EL (cell line): ENCODE measurements at places on chromosomes 4 and X.

DNA sequence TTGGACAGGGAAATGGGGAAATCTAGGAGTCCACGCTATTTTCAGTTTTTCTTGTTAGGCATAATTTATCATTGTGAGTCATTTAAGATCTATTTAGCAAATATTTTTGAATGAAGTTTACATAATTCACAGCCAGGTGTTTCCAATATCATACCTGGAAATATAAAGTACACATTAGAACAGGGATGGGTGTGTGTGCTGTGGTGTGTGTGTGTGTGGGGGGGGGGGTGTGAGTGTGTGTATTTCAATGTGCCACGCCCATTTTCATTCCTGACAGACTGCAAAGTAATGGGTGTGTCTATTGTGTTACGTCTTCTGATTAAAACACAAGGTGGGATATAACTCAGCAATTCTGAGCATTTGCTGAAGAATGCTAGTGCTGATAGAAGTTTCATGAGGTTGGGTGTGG lies 33.2 kb downstream of the ARHGAP10 start:
- DNase-seq = no peak

DNA sequence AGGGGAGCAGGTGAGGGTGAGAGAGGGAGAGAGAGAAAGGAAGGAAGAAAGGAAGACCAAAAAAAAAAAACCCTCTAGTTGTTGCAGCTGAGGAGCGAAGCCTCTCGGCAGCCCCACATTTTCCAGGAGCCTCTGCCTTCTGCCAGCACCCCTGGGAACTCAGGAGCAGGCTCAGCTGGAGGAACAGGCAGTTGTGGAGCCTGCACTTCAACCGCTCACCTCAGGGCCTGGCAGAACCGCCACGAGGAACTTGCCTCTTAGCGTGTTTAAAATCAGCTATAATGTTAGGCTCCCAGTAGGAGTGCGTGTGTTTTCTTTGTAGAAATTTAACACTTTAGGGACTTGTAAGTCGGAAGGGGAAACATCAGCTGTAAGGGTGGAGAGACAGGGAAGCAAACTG lies 65.7 kb downstream of the SEL1L3 start:
- no peak for DNase-seq

- no peak for DNase-seq
These were observed 3.2 kb downstream of the TIGD4 start for GRCh38 chr4:152776352-152776751.

GRCh38 chr4:41213625-41214135 lies 662 bp downstream of the APBB2 start:
- DNase-seq = peak; percentile 30

GRCh38 chrX:35444671-35445355 lies 353.3 kb upstream of the MAGEB16 start:
- no peak for DNase-seq

GRCh38 chr4:147134536-147135210 lies 189.0 kb upstream of the TTC29 start:
- no peak for DNase-seq

- DNase-seq = peak; percentile 52
These were observed 48.2 kb upstream of the H2AZ1 start for GRCh38 chr4:99998062-99998867.

GRCh38 chrX:39253551-39253950 lies 452.3 kb downstream of the MID1IP1 start:
- DNase-seq = peak; percentile 0

- peak; percentile 48 for DNase-seq
These were observed 201.9 kb upstream of the AGTR2 start for GRCh38 chrX:115968436-115969252.

GRCh38 chr4:24076811-24077210 lies 187.0 kb upstream of the PPARGC1A start:
- no peak for DNase-seq

DNA sequence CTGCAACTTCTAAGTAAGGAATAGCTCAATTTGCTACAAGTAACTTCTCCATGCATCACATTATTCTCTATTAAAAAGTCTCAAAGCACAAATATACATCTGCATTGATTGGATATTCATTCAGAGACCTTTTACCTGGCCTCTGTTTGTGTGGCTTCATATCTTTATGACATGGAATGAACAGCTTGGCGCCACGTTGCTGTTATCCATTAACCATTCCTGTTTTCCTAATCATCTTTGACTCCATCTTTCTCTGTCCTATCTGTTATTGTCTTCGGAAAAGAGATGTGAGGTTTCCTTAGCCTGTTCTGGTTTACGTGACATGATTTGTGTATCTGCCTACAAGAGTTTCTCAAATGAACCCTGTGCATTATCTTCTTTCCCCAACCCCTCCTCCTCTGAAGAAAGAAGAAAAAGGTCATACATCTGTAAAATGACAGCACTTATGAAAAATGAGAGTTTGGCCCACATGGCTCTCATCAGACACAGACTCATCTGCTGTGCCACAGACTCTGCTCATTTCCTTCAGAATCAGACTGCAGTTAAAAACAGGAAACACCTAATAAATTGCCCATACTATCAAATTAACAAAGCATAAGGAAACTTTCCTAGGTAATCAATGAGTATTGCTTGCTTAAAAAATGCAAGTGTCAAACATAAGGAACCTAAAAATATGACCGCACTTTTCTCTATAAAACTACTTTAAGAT lies 347.6 kb upstream of the FAM241A start:
- DNase-seq = no peak

- DNase-seq = no peak
These were observed 83.4 kb downstream of the SHISA3 start for GRCh38 chr4:42480717-42481116.

DNA sequence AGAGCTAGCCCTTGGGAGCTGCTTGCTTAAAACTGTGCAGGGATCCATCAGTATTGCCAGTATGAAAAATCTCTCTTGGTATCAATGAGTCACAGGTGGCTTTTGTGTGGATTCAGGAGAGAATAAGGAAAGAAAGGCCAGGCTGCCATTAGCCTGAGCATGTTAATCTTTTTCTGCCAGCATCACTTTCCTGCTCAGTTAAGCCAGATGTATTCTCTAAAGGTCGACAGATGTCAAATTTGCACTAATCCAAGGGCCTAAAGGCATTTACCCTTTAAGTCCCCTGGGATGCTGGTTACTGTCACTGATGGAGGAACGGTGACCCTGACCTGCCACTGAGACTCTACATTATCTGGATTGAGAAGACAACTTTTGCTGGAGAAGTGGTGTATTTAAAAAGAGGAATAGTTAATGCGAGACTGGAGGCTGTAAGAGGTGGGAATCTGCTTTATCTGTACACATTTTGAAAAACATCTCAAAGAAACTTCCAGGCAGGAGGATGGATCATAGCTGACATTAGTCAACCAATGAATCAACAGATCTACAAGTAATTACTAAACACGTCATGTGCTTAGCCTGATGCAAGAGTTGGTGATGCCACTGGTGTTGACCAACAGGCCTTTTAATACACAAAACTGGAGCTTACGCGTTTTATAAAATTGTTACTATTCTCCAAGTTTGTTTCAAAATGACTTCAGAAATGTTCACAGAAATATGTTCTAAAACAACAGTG lies 241.4 kb upstream of the ANXA3 start:
- no peak for DNase-seq

GRCh38 chrX:15719324-15719968 lies 18.6 kb upstream of the CA5B start:
- DNase-seq = no peak

- no peak for DNase-seq
These were observed 25.8 kb downstream of the EXOC1 start for GRCh38 chr4:55879224-55879623.

DNA sequence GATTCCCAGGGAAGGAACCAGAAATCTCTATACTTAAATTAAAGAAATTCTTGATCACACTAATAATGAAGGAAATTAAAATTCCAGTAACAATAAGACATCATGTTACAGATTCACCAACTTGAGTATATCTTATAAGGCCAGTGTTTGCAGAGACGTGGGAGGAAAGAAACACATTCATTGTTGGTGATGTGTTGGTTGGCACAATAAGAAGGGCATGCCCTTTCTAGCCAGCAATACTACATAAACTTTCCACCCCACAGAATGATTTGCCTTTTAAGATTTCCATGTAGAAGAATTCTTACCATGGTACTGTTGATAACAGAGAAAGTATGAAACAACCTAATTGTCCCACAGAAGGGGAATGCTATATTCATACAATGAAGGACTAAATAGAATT lies 581.5 kb downstream of the STIM2 start:
- no peak for DNase-seq

DNA sequence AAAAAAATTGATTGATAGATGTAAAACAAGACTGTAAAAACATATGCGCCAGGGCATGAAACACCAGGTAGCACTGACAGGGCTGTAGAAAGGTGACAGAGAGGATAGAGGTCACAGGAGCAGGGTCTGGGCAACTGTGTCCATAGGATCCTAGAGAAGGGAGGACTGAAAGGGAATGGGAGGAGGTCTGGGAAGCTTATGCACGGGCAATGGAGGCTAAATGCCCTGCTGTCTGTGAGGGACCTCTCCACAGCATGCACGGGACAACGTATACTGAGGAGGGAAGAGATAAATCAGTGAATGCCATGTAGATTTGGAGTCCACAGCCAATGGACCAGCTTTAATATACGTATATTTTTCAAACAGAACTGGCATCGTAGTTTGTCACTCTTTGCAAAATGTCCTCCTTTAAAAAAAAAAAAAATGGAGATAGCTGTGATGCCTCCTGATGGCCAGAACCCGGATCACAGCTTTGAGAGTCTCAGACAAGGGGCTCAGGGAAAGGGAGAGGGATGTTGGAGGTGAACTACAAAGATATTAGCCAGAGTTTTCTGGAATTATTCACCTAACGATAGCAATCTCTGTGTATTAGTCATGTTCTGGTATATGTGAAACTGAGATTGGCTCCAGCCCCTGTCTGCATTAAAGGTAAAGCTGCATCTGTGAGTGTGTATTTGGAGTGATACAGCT lies 16.0 kb downstream of the RAB40A start:
- DNase-seq = peak; percentile 33

- DNase-seq = no peak
These were observed 38.7 kb upstream of the SH3RF1 start for GRCh38 chr4:169309326-169309967.

GRCh38 chr4:11710453-11711093 lies 281.9 kb upstream of the HS3ST1 start:
- DNase-seq = no peak

DNA sequence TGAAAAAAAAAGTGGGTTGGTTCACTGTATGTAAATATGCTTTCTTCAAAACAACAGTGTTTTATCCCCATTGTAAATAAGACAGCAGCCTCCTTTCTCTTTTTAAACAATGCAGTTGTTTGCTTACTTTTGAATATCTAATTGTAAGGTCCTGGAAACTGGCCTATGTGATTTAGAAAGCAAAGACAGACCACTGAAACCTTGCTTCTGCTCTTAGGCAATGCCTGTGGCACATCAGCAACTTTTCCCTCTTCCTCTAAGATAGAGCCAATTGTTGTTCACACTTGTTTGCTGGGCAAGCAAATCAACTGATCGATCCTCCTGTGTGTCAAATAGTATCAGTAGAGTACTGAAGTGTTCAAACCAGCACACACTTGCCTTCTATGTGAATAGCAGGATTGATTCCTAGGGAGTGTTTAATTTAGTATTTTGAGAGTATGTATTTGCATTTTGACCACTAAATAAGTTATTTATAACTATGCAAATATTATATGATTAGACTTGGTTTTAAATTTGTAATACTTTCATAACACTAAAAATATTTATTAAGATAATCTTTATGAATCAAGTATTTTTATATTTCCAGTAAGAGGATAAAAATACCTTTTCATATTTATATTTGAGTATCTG lies 55.4 kb upstream of the GRPR start:
- no peak for DNase-seq

- no peak for DNase-seq
These were observed 18.8 kb upstream of the CORIN start for GRCh38 chr4:47856713-47857112.

DNA sequence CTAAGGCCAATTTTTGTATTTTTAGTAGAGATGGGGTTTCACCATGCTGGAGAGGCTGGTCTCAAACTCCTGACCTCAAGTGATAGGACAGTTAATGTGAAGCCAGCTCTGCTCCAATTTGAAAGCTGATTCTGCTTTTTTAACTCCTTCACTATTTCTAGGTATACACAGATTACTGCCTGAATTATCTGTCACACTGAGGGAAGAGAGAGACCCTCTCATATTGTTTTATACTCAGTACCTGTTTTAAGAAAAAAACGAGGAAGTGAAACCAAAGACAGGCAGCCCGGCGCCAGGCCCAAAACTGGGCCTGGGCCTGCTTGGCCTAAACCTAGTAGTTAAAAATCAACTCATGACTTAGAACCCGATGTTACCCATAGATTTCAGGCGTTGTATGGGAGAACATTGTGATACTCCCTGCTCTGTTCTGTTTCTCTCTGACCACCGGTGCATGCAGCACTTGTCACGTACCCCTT lies 1601.5 kb upstream of the PCDH10 start:
- DNase-seq = no peak

- DNase-seq = no peak
These were observed 497.5 kb downstream of the INPP4B start for GRCh38 chr4:142348613-142349021.
